Midbrain (tissue), 1 donor: ENCODE measurements at places on chromosomes 6 and 20.
A peak's percentile ranks its signal among the peaks of the same experiment; 100 is the strongest.

- no peak for DNase-seq
Observed at GRCh38 chr6:170007468-170008293, 256.3 kb downstream of the ERMARD start.

DNA sequence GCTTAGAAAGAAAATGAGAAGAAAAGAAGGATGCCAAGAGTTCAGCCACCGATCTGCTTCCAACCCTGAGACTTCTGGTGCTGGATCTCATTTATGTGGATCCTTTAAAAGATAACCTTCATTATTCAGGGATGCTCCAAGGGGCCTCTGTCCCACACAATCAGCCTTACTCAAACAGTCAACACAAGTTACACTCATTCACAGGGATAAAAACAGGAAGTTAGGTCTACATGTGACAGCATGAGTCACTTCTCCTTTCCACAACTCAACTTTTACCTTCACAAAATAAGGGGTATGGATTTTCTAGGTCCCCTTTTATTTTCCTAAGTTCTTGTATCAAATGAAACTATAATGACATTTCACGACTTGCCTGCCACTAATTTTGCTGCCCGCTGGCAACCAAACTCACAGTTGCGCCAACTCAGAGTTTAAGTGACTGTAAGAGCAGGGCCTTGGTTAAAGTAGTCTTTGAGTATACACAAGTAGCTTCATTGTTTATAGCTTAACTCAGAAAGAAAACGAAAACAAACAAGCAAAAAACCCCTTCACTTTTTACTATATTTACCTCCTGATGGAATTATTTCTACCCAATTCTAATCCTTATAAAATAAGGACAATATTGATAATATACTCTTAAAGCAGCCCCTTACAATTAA, 278.8 kb upstream of the RUNX2 start:
- DNase-seq: no peak

DNA sequence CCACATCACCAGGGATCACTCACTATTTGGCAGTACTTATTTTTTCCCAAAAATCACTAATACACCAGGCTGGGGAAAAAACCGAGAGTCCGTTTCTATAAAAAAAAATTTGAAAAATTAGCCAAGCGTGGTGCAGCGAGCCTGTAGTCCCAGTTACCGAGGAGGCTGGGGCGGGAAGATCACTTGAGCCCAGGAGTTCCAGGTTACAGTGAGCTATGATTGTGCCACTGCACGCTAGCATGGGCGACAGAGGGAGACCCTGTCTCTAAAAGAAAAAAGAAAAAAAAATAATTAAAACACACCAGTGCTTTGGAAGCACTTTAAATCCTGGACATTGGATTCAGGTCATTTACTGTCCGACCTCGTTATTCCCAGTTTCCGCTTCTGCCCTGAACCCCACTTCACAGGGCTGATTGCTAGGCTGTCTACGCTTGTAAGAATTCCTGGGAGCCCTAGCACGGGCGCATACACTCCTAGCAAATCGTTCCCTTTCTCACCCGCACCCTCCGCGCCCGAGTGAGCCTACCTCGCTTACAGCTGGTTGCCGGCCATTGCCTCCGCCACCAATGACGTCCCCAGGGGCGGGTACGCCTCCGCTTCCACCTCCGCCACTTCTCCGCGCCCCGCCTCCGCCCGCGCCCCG, at the start of gene TPMT:
TPMT (minus strand) TSS at position 571 of the 643 bp plus-strand sequence. CDS start 5,950 bp downstream, outside the sequence.
- DNase-seq: no peak

- no peak for DNase-seq
Observed at GRCh38 chr20:19779634-19780033, 21.6 kb downstream of the RIN2 start.

- no peak for DNase-seq
Observed at GRCh38 chr20:34940081-34940481, 15.5 kb downstream of the GSS start.

- no peak for DNase-seq
Observed at GRCh38 chr6:90429713-90430112, 133.1 kb upstream of the BACH2 start.

DNA sequence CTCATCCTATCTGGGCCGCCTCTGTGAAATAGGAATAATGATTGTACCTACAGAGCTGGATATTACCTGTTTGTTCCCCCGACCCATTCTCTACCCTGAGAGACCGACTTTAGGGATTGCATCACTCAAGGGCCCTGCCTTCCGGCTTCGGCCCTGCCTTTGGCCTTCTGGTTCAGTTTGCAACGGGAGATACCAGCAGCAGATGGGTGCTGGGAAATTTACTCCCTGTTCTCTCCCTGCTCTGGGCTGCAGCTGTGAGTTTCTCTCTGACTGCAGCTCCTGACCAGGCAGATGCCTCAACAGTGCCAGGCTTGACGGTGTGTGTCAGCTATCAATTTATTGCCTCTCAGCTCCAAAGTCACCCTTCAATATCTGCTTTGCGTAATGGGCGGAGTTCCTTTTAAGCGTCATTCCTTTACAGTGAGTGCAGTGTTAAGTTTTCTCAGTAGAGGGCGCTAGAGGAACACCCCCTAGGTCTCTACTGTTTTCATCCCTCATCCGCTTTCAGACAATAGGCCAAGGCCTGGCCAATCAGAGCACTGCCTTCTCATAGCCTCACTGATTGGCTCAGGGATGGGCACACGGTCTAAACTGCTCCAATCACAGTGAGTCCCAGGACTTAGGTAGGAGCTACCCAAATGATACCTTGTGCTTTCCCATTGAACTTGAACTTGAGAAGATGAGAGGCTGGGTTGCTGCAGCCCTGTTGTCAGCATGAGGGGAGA, 30.0 kb downstream of the KCNG1 start:
- DNase-seq: no peak

- DNase-seq: peak; percentile 94
Observed at GRCh38 chr6:44257025-44257752, at the start of gene SLC35B2. TSS of gene SLC35B2 (minus strand) at chr6:44257528. CDS start at chr6:44257410, 118 bp downstream.

GRCh38 chr20:23152308-23152892, 66.3 kb upstream of the CD93 start:
- DNase-seq: no peak

DNA sequence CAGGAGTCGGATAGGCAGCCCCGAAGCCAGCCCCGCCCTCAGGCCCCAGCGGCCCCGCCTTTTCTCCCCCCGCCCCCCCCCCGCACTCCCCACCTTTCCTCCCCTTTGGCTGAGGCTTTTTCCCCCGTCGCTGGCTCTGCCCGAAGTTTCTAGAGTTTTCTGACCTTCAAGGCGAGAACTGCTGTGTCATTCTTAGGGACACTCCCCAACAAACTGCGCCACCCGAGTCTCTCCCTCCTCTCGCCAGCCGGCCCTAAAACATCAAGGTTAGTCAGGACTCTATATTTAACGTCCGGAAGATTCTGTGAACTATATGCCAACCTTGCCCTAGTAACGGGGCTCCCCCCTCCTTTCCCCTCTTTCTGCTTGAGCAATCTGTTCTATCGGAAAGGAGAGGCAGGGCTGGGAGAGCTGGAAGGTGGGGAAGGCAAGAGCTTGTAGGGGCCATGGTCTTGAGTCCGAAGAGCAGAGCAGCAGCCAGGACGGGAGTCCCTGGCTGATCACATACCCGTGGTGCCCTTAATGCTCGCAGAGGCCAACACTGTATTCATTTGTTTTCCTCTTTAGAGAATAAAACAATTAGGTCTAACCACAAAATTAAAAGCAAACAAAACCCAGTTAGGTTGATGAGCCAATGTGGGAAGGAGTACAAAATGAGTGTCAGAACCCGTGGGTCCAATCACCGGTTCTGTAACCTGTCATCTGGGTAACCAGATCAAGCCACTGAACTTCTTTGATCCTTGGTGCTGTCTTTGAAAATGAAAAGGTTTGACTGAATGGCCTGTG, 5.3 kb upstream of the HSPA1B start:
- DNase-seq: peak; percentile 88

DNA sequence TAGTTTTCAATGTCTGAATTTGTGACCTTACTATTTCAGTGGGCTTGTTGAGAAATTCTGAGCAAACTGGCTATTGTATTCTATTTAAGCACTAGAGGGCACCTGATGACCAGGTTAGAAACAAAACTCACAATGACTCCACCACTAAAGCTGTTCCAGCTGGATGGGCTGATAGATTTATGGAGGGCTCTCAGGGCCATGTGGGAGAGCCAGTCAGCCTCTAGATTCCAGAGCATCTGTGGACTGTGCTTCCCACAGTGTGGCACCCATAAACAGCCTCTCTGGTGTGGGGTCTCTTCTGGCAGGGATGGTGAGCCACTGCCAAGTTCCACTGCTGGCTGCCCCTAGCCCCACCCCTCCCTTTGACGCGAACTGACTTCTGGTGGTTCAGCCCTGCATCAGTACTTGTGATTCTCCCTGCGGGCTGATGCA, 29.2 kb downstream of the C6orf58 start:
- no peak for DNase-seq
